Activated naive CD8-positive, alpha-beta T cell treated with anti-CD3 and anti-CD28 coated beads for 36 hours (primary cell): ENCODE measurements at places on chromosomes 6 and 20.

DNA sequence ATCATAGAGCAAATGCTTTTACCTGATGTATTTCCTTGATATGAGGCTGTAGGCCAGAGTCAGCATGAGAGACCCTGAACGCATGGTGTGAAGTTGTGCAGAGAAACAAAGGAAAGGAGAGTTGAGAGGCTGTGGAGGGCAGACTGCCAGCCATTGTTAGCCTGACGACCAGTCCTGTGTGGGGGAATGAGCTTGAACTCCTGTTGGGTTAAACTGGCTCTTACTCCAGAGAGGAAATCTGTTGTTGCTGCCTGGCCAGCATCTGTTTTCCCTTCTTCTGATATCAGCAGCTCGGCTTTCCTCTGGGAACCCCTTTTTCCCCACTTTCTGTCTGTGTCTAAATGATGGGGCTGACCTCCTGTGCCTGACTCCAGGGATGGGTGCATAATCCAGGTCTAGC is 158.2 kb upstream of the ZFP64 start:
- H3K36me3 ChIP-seq: no peaks in the 10 kb centered on the region
- H3K27ac ChIP-seq: no peak overlapping the region
- no peak for DNase-seq
- peaks cover 4% of the 10 kb centered on the region for H3K4me1 ChIP-seq

DNA sequence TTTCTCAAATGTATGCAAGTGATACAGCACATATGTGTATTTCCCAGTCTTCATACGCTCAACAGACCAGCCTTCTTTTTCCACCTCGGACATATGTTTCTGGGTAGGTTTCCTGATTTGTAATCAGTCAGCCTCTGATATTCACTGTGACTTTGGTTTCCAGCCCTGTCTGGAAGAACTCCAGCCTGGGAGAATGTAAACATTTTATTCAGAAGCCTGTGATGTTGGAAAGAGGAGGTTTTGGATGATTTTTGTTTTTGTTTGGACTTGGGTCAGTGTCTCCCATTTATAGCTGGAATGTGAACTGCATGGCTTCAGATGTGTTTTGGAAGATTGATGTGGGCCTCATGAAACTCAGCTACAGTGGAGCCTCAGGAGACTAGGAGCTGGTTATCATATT is 172.2 kb upstream of the CENPW start:
- DNase-seq: no peak
- H3K27ac ChIP-seq: no peak overlapping the region
- H3K4me3 ChIP-seq: no peak overlapping the region
- peaks cover 19% of the 10 kb centered on the region for H3K36me3 ChIP-seq
- H3K4me1 ChIP-seq: peaks cover 2% of the 10 kb centered on the region
- no peaks in the 10 kb centered on the region for H3K27me3 ChIP-seq

DNA sequence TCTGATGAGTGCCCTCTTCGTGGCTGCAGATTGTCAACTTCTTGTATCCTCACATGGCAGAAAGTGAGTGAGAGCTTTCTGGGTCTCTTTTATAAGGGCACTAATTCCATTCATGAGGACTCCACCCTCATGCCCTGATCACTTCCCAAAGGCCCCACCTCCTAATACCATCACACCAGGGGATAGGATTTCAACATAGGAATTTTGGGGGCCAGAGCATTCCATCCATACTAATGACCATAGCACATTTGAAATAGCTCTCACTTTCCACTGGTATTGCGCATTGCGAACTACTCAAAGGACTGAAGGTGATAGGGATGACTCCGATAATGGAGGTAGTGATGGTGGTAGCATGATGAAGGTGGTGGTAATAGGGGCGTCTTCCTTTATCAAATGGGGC is 324.3 kb downstream of the PRL start:
- no peak for DNase-seq
- H3K27me3 ChIP-seq: no peaks in the 10 kb centered on the region
- H3K27ac ChIP-seq: no peak overlapping the region
- H3K36me3 ChIP-seq: no peaks in the 10 kb centered on the region

DNA sequence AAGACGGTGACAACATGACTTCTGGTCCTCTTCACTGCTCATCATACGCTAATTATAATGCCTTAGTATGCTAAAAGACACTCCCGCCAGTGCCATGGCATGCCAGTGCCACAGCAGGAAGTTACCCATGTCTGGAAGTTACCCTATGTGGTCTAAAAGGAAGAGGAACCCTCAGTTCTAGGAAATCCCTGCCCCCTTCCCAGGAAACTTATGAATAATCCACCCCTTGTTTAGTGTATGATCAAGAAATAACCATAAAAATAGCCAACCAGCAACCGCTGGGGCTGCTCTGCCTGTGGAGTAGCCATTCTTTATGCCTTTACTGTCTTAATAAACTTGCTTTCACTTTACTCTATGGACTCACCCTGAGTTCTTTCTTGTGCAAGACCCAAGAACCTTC is 15.8 kb upstream of the SERPINB9 start:
- H3K27me3 ChIP-seq: no peaks in the 10 kb centered on the region
- H3K36me3 ChIP-seq: peaks cover 3% of the 10 kb centered on the region
- H3K4me3 ChIP-seq: no peak overlapping the region
- H3K4me1 ChIP-seq: peaks cover 13% of the 10 kb centered on the region
- no peak for DNase-seq
- peak overlapping the region; percentile 71 for H3K27ac ChIP-seq
